ENCODE measurements at places on chromosomes 6 and 20.

DNA sequence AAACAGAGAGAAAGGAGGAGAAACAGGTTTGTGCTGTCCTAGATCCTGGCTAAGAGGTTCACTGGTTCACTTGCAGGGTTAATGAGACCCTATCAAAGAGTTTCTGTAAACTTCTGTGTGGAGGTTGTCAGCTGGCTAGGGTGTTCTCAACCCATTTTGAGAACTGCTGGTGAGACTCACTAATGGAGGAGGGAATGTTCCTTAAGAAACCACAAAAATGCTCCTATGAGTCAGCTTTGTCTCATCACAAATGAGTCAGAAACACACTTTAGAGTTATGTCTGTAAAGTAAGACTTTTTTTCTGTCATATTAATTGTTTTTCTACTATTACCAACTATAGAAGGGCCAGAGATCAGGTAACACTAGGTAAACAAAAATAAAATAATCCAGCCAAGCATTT, 884.4 kb downstream of the PHF3 start:
- H3K4me1 ChIP-seq: no peaks in the 10 kb centered on the region
- no peaks in the 10 kb centered on the region for H3K36me3 ChIP-seq
- H3K27me3 ChIP-seq: no peaks in the 10 kb centered on the region
- no peak for DNase-seq
- H3K27ac ChIP-seq: no peak overlapping the region
- H3K4me3 ChIP-seq: no peak overlapping the region

DNA sequence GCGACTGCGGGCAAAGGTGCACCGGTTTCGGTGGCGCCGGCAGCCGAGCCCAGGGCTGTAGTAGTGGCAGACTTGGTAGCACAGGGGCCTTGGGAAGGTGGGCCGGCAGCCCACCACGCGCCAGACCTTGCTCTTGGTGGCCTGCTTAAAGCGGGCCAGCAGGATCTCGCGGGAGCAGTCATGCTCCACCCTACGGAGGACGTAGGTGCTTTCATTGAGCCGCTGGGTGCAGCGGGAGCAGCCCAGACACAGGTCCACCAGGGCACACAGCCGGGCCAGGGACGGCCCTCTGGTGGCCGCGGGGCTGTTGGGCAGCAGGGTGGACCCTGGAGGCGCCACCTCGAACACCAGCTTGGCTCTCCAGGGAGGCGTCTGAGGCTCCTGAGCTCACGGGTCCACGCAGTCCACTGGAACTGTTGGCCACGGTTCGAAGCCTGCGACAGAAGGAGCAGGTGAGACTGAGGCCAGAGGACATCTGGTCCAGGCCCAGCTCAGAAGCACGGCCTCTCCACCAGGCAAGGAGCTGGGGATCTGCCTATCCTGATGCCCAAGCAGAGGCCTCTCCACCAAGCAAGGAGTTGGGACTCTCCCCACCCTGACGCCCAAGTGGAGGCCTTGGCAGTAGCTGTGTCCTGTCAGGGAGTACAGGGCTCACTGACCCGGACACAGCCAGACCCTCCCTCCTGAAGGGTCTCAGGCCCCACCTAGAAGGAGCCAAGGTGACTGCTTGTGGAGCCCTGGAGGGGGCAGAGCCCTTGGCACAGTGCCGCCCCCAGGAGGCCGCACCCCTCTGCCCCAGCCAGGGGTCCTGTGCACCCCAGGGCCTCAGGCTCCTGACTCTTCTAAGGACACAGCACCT, 1.0 kb downstream of the HELZ2 start:
- no peak for DNase-seq
- H3K4me1 ChIP-seq: peaks cover 2% of the 10 kb centered on the region
- no peak overlapping the region for H3K4me3 ChIP-seq

- no peak for DNase-seq
- no peaks in the 10 kb centered on the region for H3K27me3 ChIP-seq
- no peaks in the 10 kb centered on the region for H3K4me1 ChIP-seq
- H3K27ac ChIP-seq: no peak overlapping the region
- H3K36me3 ChIP-seq: no peaks in the 10 kb centered on the region
- H3K4me3 ChIP-seq: no peak overlapping the region
Observed at GRCh38 chr6:145656128-145656527, 79.2 kb downstream of the EPM2A start.

DNA sequence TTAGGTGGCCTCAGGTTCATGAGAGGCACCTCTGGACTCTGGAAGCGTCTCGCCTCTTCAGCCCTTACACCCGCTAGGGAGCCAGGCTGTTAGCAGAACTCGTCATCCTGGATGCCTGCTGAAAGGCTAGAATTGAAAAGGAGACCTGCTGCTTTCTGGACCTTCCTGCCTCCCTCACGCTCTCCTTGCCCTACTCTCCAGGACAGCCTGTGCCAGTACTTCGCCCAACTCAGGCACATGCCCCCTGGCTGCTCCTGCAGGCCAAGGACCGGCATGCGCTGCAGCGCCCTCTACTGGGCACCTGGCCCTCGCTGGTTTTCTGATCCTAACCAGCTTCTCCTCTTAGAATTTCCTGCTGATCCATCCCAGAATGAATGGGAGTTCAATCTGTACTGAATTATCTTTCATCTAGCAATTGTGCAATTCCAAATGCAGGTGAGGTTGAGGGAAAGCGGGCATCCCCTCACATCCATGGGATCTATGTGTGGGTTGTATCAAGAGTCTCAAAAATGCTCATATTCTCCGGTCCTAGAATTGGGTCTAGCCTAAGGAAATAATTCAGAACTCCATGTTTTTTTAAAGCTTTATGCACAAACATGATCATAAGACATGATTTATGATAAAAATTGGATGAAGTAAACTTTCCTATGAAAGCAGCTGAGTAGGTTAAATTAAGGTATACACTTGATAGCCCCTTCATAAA, 78.0 kb downstream of the PTPN1 start:
- H3K36me3 ChIP-seq: 0 out of 2 replicates have a peak, but pooled peaks cover 6% of the 10 kb centered on the region
- H3K4me3 ChIP-seq: no peak overlapping the region
- no peaks in the 10 kb centered on the region for H3K4me1 ChIP-seq
- no peak for DNase-seq

DNA sequence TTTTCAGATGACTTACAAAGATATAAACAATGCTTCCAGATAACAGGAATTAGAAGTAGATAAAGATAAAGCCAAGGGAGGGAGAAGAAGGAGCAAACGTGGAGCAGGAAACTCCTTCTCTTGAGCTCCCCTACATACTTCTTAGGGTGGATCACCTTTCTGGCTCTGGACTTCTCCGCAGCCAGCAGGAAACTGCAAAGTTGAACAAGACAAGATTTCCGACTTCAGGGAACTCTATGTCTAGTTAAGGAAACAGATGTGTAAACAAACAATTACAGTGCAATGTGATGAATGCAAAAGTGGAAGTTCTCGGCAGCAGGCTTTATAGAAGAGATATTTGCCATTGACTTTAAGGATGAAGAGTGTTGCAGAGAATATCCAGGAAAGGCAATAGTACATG, 134.0 kb upstream of the MARCKS start:
- no peak overlapping the region for H3K4me3 ChIP-seq
- no peaks in the 10 kb centered on the region for H3K4me1 ChIP-seq
- no peak for DNase-seq
- H3K27me3 ChIP-seq: no peaks in the 10 kb centered on the region
- H3K27ac ChIP-seq: no peak overlapping the region
- H3K36me3 ChIP-seq: no peaks in the 10 kb centered on the region

DNA sequence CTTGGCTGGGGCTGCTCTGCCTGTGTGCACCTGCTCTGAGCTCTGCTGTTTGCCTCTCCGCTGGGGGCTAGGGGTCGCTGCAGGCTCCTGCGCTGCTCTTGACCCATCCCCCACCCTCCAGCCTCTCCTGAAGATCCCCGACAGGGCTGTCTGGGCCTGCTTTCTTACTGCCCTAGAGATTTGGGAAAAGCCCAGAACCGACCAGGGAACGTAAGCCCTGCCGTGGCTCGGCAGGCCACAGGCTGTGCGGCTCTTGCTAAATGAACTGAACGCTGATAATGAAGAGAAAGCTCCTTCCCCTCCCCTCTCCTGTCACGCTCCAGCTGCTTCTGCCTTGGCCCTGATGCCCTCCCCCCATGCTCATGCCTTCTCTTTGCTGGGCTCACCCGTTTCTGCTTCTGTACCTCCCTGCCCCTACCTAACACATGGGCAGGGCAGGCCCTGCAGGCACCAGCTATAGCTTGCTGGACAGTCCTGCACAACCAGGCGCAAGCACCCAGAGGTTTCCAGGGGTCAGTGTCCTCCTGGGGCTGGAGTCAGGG, 32.0 kb upstream of the PCMTD2 start:
- H3K4me3 ChIP-seq: no peak overlapping the region
- H3K27ac ChIP-seq: no peak overlapping the region
- H3K4me1 ChIP-seq: peaks cover 2% of the 10 kb centered on the region
- no peaks in the 10 kb centered on the region for H3K27me3 ChIP-seq
- peak; percentile 77 for DNase-seq
- no peaks in the 10 kb centered on the region for H3K36me3 ChIP-seq

DNA sequence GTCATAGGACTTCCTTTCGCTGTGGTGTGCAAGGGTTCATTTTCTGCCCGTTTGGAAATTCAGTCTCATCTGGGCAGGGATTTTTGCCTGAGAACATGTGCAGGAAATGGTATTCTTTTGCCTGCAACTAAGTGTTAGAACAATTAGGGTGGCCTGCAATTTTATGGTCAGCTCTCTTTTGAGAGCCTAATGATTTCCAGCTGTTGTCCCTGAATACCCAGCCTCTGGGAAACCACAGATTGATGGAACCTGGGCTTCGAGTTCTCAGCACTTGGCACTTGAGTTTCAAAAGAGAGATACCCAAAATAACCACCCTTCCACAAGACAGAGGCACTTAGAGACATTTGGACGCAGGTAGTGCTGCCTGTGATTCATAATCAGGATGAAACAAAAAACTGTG, 217.2 kb upstream of the FOXA2 start:
- H3K27me3 ChIP-seq: no peaks in the 10 kb centered on the region
- no peaks in the 10 kb centered on the region for H3K36me3 ChIP-seq
- no peaks in the 10 kb centered on the region for H3K4me1 ChIP-seq
- DNase-seq: no peak
- H3K27ac ChIP-seq: no peak overlapping the region

All from iPS DF 6.9 (cell line).